Fibroblast of skin of left quadriceps (primary cell): ENCODE measurements at places on chromosomes 2 and 18.

- no peak for DNase-seq
These were observed 425 bp downstream of the ASB3 start for GRCh38 chr2:53786352-53786704.

DNA sequence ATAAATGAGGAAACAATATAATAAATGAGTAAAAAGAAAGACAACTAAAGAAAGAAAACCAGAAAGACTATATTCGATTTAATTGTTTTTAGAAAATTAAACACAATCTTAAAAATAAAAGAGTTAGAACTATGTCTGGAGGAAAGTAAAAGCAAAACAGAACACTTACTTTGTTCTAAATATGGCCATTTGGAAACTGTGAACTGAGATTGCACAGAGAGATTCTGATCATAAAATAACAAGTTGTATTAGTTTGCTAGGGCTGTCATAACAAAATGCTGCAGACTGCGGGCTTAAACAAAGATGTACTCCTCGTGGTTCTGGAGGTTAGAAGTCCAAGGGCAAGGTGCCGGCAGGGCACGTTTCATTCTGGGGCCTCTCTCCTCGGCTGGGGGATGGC is 128.1 kb upstream of the AQP4 start:
- DNase-seq = no peak

GRCh38 chr2:199458806-199459285 is 1.1 kb upstream of the SATB2 start:
- DNase-seq = no peak

GRCh38 chr18:38243291-38243690 is 677.7 kb upstream of the CELF4 start:
- no peak for DNase-seq

- no peak for DNase-seq
These were observed 833.0 kb downstream of the SLC4A3 start for GRCh38 chr2:220460257-220460985.
